ENCODE measurements at places on chromosomes 6 and 20.

DNA sequence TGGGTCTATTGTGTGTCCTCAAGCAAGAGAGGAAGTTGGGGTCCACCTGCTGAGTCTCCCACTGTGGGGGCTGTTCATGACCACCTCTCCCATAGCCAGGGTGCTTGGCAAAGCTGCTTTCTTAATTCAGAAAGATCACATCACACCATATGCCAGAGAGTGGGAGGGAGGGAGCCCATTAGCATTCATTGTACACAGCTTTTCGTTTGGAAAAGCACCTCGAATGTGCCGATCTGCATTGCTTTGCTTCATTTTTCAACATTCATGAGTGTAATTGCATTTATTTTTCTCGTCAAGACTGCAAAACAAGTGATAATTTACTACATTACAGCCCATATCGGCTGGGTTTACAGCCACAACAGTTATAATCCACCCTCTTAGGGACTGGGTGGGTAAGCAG lies 327.3 kb downstream of the PTPRT start:
- DNase-seq: no peak

DNA sequence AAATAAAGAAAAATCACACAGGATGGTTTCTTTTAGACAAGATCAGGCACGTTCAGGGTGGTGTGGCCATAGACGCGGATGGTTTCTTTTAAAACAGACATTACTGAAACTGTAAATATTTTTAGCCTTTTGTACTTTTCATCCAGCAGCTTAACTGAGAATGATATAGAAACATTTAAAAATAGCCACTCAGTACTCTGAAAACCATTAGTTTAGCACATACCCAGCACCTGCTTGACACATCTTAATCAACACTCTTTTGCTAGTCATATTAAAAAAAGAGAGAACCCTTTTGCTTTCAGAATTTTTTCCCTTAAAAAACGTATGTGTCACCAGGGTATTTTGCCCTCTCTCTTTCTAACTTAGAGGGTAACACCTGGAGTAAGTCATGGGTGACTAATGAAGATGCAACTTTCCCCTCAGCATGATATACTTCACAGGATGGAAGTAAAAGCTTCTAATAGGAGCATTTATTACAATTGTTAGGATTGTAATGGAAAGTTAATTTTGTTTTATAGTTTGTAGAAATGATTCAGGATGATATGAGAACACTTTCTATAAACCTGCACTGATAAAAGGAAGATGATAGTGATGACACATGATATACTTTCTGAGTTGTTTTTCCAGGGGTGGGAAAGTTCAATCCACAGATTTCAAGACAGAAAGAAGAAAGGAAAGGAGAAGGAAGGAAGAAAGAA lies 45.2 kb downstream of the BACH2 start:
- no peak for DNase-seq

DNA sequence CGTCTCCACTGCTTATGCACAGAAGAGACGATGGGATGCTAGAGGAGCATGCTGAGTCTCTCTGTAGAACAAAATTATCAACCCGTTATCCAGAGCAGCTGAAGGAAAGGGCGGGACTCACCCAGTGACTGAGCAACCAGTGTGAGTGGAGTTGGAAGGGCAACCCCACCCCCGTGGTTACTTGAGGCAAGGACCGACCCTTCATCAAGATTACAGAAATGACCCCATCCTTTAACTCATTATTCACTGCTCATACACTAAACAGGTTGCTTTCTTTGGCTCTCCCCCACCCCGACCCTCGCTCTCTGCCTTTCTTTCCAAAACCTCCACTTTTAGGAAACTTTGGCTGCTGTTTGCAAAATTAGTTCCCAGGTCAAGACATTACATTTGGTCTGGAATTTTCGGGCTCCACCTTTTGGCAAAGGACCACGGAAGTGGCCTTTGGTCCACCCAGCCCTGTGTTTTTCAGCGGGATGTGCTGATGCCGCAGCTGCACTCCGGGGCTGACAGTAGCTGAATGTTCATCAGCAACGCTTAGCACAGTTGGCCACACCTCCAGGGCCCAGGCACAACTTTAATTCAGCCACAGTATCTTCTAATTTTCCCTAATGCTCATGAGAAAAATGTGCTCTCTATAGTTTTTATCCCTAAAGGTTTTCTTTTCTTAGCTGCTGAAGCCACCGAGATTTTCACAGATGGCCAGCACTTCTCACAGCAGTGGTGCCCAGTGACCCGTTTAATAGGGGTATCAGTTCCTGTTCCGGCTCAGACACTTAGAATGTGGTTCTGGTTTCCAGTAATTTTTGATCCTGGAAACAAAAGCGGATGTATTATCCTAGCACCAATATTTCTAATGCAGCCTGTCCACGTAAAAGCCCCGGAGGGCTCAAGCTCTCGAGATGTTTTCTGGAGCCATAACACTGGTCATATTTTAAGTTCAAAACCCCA lies 103.6 kb upstream of the NXT1 start:
- DNase-seq: no peak

DNA sequence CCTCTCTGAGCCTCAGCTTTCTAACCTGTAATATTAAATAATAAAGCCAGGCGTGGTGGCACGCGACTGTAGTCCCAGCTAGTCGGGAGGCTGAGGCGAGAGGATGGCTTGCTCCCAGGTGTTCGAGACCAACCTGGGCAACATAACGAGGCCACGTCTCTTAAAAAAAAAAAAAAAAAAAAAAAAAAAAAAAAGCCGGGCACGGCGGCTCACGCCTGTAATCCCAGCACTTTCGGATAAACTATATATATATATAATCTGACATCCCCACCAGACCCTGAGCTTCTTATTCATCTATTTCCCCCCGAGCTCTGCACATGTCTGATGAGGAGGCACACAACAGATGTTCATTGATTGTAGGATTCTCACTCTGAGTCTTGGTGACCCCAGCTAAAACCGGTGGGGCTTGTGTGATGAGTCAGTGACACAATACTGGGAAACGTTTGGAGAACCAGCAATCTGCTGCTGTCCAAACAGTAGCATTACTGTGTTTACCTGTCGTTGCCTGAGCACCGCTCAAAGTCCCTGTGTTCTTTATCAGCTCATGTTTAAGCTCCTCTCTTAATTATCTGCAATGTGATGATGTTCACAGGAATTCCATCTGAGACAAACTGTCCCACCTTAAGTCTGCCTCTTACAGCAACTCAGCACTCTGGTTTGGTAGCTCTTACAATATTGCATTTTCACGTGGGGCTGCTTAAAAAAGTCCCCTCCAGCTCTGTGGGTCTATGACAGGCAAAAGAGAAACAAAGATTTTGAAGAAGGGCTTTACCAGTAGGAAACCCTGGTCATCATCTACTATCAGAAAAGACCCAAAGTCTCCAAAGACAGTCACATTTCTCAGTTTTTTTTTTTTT lies 1.0 kb upstream of the SPATA2 start:
- DNase-seq: peak; percentile 11

GRCh38 chr6:105790635-105791034 lies 295.5 kb upstream of the PRDM1 start:
- DNase-seq: no peak

Measured in stimulated activated naive CD4-positive, alpha-beta T cell treated with Interleukin-2 at 50 U/mL for 16 hours (primary cell).